Cerebellar nuclear complex (tissue), 1 donor: ENCODE measurements at places on chromosomes 3 and 15.

GRCh38 chr3:14357463-14357862 lies 44.9 kb upstream of the SLC6A6 start:
- DNase-seq = no peak

DNA sequence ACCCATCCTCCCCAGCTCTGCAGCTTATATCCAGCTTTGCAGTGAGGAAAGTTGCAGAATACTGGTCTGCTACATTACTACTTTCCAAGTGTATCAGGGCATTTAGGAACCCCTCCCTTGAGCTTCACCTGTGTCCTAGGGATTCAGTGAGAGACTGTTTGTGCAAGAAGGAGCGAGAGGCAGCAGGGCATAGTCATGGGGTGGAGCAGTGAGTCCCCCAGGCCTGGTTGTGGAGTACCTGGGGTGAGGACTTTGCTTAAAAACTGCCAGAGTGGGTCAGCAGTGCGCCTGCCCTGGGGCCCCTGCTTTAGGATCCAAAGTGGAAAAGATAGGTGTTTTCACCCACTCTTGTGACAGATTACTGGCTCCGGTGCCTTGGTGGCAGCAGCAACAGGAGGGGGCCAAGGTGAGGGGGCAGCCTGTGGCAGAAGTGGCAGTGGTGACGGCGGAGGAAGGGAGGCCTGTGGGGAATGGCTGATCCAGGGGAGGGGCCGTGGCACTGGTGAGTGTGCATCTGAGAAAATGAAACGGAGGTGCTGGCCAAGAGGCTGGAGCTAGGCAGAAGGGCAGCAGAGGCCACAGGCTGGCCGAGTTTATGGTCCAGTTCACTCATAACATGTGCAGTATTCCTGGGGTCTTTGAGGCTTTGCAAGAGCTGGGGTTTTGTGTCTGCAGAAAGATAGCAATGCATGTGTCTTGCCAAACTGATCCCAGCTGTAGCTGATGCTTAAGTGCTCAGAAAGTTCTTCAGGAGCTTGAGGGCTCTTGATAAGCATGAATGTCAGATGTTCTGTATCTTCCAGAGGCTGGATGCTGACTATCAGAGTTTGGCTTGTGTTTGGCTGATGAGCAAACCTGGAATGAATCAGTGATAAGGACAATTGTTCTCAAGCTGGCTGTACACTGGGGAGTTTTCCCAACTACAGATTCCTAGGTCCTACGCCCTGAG lies 43.4 kb downstream of the GOLGA6A start:
- no peak for DNase-seq

DNA sequence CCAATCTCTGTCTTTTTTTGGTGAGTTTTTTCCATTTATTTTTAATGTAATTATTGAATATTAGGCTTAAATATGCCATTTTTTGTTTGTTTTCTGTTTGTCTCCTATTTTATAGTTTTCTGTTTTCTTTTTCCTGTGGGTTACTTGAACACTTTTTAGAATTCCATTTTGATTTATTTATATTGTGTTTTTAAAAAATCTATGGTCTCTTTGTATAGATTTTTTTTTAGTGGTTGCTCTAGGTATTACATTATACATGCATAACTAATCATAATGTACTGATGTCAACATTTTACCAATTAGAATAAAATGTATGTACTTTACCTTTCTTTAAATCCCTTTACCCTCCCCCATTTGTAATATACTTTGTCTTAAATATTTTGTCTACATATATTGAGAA lies 56.2 kb downstream of the RASA2 start:
- no peak for DNase-seq

GRCh38 chr15:77208241-77208640 lies 137.3 kb upstream of the TSPAN3 start:
- DNase-seq = no peak

DNA sequence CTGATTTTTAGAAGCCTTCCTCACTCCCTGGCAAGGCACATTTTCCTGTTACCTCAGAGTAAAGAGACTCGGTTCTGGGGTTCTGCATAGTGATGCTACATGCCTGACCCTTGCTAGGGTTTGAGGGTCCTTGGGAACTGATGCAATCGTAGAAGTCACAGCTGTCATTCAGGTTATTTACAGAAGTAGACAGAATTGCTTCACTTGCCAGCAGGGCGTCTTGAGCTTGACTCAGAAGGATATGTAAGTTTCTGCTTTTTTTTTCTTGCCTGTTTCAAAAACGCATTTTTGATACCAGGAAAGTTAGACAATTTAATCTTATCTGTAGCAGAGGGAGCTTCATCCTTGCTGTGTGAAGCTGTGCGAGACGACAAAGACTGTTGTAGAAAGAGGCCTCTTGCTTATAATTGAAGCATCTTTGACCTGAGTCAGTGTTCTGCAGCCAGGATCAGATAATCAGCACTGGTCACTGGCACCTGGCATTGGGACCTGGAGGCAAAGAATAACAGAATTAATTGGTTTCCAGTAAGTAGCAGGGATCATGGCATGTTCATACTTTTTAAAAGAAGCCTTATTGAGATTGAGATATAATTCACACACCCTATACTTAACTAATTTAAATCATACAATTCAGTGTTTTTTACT lies 24.8 kb downstream of the CACNA1D start:
- no peak for DNase-seq

DNA sequence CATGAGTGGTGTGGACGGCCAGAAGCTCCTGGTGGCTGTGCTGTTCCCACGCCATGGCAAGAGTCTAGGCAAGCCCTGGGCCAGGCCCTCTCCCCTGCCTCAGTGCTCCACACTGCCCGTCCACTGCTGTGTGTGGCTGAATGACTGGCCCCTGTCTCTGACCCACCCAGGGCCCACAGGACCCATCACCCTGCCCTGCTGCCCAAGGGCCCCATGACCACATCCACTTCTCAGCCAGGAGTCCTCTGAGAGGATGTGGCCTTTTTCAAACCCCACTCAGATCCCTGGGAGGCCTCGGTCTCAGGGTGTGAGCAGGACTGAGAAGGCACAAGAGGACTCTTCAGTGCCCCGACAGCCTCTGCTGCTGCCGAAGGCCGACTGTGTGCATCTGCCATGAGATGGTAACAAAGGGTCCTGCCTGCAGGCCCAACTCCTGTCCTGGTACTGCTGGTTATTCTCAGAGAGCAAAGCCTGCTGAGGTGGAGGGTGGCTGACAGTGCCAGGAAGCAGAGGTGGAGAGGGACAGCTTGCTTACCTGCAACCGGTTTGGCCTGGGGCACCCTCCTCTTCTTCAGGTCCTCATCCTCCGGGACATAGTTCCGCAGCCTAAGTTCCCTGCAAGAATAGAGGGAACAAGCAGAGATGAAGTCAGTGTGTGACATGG lies 47.5 kb downstream of the PTH1R start:
- no peak for DNase-seq
